ENCODE measurements at places on chromosomes 7 and 10.

DNA sequence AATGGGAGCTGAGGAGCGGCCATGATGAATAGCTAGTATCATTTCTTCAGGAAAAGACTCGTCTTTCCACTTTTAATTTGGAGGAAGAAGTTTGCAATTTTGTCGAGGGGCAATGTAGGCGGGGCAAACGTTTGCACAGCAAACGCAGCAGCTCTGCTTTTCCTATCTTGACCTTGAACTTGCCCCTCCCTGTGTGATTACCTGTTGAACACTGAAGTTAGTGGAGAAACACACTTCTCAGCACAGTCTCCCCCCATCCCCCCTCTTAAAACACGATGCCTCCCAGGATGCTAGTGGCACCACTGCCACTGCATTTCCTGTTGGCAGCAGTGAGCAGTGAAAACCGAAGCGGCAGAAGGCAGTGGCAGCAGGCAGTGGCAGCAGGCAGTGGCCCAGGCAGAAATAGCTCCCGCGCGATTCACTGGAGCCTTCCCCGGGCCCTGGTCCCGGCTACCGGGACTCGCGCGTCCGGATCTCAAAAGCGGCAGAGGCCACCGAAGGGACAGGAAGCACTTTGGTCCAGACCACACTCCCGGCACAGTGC lies at the start of gene EPDR1:
EPDR1 (plus strand) TSS at position 336 of the 544 bp plus-strand sequence. CDS start 300 bp downstream, outside the sequence.
- no peak for DNase-seq

GRCh38 chr7:154746571-154747360 lies 256.2 kb downstream of the PAXIP1 start:
- no peak for DNase-seq

GRCh38 chr7:31082447-31082846 lies 30.3 kb downstream of the ADCYAP1R1 start:
- no peak for DNase-seq

DNA sequence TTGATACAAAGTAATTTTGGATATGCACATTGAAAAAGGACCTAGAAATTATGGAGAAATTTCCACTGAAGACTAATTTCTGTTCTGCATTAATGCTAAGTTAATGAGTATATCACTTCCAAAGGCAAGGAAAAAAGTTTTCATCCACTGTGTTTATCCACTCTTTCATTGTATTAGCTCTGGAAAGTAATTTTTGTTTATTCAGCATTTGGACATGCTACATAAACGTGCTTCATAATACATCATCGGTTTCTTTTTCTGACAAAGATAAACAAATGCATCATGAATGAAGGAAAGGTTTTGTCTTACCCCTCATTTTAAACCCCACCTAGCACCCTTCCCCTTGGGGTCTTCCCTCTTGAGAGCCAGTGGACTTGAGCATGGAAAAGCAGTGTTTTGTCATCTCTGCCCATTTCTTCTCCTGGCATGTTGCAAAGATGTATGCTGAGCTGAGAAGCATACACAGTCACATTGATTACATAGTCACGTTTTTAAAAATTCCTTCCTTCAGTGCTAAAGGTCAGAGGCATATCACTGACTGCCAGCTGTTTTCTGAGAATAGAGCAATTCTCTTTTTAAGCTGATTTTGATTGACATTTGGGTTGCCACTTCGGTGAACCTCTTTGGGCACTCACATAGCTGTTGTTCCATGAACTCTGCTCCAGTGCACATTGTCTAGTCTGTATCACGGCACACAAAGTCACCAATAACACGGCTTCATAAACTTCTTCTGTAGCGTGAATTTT lies 65.9 kb upstream of the C7orf33 start:
- DNase-seq: no peak

DNA sequence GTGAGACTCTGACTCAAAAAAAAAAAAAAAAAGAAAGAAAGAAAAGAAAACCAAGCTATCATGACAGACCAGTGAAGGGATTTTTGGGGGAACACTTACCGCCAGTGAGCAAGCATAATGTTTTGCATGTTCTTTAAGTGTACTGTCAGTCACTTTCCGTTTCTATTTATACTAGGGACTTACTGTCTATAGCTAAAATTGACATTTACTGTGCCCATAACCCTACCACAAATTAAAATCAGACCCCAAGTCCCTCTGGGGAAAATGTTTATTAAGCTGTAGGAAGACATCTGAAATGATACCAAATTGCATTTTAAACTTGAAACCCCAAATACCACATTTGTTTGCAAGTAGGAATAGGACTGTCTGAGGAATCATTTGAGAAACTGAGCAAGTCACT lies 252.8 kb downstream of the TRIL start:
- DNase-seq: no peak

DNA sequence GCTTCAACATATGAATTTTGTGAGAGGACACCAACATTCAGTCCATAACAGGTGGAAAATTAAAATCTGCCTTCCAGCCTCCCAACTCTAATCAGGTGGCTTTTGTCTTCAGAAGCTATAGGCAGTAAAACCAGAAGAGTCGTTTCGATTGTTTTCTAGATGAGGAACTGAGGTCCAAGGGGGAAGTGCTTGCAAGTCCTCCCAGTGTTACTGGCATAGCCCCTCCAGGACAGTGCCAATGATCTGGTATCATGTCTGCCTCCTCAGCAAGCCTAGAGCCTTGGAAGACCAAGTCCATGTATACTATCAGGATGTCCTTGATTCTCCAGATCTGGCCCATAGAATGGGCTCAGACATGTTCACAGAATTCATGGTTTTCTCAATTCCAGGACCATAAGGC lies 16.9 kb downstream of the CYP26A1 start:
- DNase-seq: no peak

GRCh38 chr7:133011746-133012145 lies 70.1 kb downstream of the CHCHD3 start:
- DNase-seq: no peak

All from T-helper 2 cell (primary cell).